ENCODE measurements at places on chromosomes 5 and 9.

GRCh38 chr5:118554981-118555380, 433.4 kb downstream of the DTWD2 start:
- no peak for DNase-seq

- DNase-seq = no peak
These were observed 887 bp downstream of the GDA start for GRCh38 chr9:72150127-72150526.

DNA sequence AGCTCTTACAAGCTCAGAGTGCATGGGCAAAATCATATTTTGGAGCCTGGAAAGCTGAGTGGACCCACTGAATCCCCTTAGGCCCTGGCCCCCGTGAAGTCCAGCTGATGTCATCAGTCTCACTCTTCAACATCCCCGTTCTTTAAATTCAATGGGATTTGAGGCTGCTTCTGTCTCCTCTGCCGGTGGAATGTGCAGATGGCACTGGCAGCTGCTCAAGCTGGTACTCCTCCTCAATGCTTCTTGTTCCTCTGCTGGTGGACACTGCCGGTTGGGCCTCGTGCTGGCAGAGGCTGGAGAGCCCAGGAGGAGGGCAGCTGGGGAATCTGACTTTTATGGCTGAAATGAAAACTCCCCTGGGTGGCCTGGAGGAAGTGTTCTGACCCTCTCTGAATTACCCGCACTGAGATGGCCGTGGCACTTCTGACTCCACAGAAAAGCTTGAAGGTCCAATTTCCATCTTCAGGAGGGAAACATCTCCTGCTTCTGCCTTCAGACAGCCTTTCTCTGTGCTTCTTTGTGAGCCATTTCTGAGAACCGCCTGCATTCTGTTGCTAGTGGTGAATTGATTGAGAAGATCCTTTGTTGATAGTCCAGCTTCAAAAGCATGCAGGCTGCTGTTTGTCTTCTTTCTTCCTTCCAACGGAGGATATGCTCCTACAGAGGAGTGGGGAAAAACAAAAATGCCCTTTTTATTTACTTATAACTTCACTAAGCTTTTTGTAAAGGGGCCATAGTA, 298.9 kb downstream of the TMEM38B start:
- DNase-seq = no peak

DNA sequence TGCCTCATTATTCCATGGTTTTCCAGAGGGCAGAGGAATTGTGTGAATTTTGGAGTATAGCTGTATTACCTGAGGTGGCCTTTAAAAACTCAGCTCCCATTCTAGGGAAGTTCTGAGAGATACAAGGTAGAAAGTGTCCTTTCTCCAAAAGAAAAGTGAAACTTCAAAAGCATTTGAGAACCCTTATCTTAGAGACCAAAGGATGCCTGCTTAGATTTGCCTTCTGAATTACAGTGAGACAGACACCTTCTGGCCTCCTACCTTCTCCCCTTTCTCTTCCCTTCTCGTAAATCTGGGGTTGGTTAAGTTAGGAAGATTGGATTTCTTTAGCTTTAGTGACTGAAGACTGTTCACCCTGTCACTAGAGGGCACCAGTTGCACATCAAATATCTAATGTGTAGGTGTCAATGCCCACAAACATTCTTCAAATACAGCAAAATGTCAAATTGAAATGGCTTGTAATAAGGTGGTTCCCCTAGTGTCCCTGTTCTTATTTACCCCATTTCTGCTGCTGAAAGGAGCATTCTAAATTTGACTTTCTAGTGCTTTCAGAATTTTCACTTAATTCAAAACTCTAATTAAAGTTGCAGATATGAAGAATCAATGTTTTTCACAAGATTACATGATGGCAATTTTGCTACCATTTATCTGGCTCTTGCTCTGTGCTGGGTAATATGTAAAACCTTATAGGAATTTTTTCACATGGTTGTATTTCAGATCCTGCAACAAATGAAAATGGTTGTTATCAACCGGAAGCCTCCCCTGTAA, 46.7 kb downstream of the PRRC1 start:
- peak; percentile 71 for DNase-seq

DNA sequence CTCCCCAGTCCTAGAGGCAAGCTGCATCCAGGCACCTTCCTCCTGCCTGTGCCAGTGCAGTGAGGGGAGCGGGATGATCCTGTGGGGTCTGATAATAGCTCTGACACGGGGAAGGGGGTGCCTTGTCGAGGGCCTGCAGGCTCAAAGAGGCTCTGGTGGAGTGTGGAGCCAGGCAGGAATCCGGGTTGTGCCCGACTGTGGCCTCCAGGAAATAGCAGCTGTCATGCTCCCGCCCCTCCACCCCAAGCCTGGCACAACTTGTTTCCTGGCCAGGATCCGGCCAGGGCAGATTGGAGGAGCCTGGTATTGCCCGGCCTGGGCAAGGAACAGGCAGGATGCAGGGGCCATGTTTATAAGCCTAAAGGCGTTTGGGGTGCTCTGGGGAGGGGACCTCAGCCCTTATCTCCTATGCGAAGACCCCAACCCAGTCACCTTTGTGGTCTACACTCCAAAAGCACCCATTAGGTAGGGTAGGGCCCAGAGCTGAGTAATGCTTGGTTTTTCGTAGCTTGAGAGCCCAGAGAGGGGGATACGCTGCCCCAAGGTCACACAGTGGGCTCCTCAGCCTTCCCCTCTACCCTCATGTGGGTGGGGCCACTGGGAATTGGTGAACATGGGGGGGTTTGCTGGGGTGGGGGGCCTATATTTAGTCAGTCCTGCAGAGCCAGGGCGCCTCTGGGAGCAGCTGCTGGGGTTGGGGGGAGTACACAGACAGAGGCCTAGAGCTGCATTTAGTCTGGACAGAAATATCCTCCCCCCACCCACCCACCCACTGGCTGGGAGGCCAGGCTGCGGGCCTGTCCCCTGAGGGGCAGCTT, 12.2 kb downstream of the CXXC5 start:
- no peak for DNase-seq

- no peak for DNase-seq
These were observed 113.8 kb downstream of the TMC1 start for GRCh38 chr9:72635197-72635596.

DNA sequence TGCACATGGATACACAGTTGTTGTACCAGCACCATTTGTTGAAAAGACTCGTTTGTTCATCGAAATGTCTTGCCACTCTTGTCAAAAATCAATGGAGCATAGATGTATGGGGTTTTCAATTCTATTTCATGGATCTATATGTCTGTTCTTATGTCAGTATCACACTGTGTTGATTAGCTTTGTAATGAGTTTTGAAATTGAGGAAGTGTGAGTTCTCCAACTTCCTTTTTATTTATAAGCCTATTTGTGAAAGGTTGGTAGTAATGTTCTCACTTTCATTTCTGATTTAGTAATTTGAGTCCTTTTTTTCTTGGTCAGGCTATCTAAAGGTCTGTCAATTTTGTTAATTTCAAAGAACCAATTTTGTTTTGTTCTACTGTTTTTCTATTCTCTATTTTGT, 26.1 kb downstream of the ZNF510 start:
- DNase-seq = no peak

All from NCI-H1417 (cell line).